T-cell (primary cell): ENCODE measurements at places on chromosomes 1 and 21. TPM values are rescaled to one million over a fixed set of nuclear protein-coding genes. Genes with fewer than 3 reads are reported as not detected.

Gene CADM3
- total RNA-seq, result not detected

Gene KIF21B
- total RNA-seq, result 70.8 TPM

Gene MAP10
- 1.4 TPM for total RNA-seq

Gene FAM72C
- 0.26 TPM for total RNA-seq
